Activated CD8-positive, alpha-beta memory T cell treated with anti-CD3 and anti-CD28 coated beads, Interleukin-2, amount 10 ng/mL, durations not matched to agents 7 days and 5 days (primary cell): ENCODE measurements at places on chromosomes 2 and 18.

- DNase-seq = no peak
Measured at GRCh38 chr2:230564805-230565779, 147.6 kb upstream of the CAB39 start.

GRCh38 chr18:47915229-47915628, 15.2 kb downstream of the SMAD2 start:
- DNase-seq = no peak

DNA sequence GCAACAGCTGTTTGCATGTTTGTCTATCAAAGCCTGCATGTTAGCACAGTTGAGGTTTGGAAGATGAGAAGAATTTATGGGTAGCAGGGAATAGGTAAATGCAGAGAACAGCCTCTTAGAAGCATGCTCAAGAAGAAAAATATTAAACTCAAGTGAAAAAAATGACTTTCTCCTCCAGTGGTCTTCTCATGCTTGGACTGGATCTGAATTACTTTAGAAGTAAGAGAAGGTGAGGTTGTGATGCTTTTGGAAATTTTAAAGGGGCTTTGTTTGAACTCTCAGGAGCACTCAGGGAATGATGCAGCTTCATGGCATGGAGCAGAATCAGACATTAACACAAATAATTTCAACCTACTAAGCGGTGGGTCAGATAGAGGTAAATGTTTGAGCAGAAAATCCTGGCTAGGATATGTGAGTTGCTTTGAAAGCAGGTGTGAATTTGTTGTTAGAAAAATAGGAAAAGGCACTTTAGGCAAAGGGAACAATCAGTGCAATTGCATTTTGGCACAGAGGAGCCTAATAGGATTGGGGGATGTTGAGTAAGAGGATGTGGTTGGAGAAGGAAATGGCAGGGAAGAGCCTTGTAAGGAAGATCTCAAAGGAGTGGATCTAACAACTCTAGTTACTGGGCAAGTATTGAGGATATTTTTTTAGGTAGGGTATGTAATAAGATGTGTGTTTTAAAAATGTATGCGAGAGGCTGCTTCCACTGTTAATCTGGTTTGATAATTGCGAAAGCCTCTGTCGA, 76.3 kb downstream of the DDX1 start:
- no peak for DNase-seq

DNA sequence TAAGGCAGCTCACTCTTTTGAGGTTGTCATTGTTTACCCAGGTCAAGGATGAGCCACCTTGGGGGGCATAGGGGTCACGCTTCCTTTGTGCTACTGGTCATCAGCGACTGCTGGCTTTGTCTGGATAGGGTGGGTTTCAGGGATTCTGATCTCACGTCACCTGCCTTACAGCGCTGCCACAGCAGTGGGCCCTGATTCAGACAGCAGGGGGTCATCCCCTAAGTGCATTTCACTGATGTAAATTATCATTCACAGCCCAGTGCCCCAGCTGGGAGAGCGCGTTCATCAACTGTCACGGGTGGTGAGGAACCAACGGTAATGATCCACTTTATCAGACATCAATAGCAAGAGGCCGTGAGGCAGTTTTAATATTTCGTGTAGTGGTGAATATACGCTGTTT, 291.2 kb downstream of the NEDD4L start:
- DNase-seq = no peak

GRCh38 chr2:149400997-149401396, 70.6 kb downstream of the LYPD6 start:
- no peak for DNase-seq

DNA sequence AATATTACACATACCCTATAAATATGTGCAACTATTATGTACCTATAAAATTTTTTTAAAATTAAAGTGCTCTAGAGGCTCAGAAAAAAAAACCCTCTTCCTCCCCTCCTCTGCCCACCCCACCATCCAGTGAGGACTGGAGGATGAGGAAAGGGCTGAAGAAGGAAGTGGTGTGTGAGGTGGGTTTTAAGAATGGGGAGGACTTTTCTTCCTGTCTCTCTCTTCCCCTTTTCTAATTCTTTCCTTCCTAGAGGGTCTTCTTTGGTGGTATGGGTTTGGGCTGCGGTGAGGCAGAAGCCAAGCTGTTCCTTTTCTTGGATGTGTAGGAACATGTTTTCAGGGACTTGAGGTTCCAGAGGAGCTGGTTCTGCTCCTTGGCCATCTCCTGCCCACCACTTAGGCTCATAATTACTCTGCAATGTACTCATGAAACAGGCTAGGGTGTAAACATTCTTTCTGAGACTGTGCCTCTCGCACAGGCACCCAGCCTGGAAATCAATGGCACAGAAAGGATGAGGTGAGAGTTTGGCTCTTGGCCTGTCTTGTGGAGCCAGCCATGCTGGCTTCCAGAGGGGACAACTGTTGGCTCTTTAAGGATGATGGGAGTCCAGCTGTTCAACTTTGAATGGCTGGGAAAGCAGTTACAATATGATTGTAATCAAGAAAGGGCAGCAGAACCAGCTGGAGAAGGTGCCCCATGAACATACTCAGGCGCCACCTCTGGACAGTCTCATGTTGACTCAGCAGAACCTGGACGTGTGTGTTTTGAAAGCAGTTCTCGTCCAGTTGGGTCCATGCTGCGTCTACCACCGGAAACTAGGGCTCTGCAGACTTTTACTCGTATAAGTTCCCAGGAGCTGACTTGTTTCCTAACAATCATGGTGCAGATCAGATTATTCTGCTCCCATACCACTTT, 38.3 kb downstream of the IL1RL2 start:
- no peak for DNase-seq

GRCh38 chr2:102082571-102083392, 59.8 kb upstream of the IL1R1 start:
- peak; percentile 64 for DNase-seq

DNA sequence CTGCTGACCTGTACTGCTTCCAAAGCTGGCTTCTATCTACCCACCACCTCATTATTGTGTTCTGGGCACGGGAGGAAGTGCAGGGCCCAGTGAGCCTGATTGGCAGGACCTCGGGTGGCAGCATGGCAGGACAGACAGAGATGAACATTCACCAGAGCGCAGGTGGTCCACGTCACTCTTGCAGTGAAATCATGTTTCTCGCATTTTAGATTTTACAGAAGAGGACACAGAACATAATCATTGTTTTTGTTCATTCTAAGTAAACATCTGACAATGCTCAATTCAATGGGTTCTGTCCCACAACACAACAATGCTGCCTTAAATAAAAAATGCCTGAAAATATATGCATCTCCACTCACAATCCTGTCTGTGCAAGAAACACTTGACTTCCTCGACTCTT, 11.5 kb upstream of the BIN1 start:
- peak; percentile 37 for DNase-seq

DNA sequence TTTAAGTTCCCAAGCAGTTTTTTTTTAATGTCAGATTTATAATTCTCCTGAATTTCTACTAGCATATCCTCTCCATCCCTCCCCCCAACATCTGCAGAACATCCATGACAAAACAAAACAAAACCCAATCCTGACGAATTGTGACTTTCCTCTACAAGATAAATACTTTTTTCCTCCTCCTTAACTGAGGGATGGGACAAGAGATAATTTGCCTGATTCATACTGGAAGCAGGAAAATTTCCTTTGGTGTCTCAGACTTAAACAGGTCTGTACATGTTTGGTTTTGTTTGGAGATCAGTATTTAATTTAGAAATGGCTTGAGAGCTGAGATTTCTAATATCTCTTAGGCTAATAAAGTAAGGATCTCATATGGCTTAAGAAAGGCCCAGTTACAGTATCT, 2.2 kb downstream of the CAVIN2 start:
- no peak for DNase-seq

DNA sequence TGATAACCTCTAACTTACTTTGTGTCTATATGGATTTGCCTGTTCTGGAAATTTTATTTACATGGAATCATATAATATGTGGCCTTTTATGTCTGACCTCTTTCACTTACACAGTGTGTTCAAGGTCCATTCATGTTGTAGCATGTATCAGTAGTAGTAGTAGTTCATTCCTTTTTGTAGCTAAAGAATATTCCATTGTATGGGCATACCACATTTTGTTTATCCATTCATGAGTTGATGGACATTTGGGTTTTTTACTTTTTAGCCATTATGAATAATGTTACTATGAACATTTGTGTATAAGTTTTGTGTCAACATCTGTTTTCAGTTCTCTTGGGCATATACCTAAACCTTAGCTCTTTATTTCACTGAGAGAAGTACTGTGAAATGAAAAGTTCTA, 11.5 kb downstream of the BBS5 start:
- no peak for DNase-seq
